Skeletal muscle cell (primary cell): ENCODE measurements at places on chromosomes 5 and 9.

DNA sequence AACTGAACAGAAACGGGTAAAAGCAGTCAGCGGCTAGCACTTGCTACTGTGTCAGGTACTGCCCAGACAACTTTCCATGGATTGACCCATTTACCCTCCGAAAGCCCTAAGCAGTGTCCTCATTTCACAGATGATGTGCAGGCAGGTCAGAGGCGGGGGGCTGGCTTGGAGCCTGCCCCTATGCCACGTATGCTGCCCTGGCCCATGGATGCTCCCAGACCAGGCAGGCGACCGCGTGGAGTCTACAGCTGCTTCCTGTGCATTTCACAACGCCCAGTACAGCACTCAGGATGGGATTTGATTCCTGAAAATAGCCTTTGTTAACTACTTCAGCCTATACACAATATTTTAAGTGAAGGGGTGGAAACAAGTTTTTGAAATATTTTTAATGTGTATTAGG is 202.9 kb downstream of the NXNL2 start:
- DNase-seq, result peak; percentile 56

GRCh38 chr5:128199104-128199503 is 115.5 kb downstream of the SLC12A2 start:
- DNase-seq, result no peak

GRCh38 chr9:69446496-69446895 is 121.5 kb downstream of the ENTREP1 start:
- DNase-seq, result no peak

GRCh38 chr5:158848634-158849033 is 251.1 kb downstream of the EBF1 start:
- no peak for DNase-seq
